ENCODE measurements at places on chromosomes 11 and 22. TPM values are rescaled to one million over a fixed set of nuclear protein-coding genes. Genes with fewer than 3 reads are reported as not detected.

DNA sequence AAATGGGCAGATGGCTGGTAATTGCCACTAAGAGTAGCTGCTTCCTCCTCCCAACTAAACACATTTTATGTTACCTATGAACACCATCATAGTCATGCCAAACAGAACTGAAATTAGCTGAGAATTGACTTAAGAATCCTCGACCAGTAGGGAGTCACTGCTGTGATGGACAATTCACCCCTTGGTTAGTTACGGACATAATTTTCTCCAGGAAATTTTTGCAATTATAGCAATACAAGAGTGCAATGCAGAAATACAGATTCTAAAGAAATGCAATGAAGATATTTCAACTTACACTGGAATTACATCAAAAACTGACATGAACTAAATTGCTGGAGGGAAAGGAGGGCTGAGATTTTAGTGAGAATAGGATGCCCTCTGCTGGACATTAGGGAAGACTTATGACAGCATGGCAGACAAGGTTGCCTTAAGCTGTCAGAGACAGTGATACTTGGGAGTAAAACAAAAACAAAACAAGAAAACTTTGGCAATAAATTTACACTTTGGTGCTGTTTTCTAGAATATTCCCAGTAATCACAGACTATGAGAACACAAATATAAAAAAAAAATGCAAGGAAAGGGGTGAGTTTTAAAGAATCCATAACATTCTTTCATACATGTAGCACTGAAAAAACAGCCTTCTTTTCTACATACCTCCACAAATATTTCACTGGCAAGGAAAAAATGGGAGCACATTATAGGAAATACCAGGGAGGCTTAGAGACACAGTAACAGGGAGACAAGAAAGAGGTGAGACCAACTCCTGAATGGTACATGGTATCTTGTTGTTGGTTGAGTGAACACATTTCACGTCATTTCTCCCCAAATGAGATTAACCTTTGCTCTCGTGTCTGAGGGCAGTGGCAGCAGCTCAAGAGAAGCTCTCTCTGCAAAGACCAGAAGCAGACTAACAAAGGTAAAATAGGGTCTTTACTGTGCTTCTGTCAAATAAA lies 11.2 kb upstream of the PPP2R1B start:
- H3K4me3 ChIP-seq, result no peak overlapping the region
- no peak for DNase-seq
- H3K4me1 ChIP-seq, result peaks cover 33% of the 10 kb centered on the region
- no peak overlapping the region for H3K27ac ChIP-seq
- H3K36me3 ChIP-seq, result no peaks in the 10 kb centered on the region

Gene IGF2
- 99.9 TPM for total RNA-seq

- no peaks in the 10 kb centered on the region for H3K36me3 ChIP-seq
- no peak overlapping the region for H3K4me3 ChIP-seq
- no peak overlapping the region for H3K27ac ChIP-seq
- H3K27me3 ChIP-seq, result no peaks in the 10 kb centered on the region
- no peaks in the 10 kb centered on the region for H3K4me1 ChIP-seq
Observed at GRCh38 chr11:4455419-4455818, 6.3 kb downstream of the OR52K2 start.

DNA sequence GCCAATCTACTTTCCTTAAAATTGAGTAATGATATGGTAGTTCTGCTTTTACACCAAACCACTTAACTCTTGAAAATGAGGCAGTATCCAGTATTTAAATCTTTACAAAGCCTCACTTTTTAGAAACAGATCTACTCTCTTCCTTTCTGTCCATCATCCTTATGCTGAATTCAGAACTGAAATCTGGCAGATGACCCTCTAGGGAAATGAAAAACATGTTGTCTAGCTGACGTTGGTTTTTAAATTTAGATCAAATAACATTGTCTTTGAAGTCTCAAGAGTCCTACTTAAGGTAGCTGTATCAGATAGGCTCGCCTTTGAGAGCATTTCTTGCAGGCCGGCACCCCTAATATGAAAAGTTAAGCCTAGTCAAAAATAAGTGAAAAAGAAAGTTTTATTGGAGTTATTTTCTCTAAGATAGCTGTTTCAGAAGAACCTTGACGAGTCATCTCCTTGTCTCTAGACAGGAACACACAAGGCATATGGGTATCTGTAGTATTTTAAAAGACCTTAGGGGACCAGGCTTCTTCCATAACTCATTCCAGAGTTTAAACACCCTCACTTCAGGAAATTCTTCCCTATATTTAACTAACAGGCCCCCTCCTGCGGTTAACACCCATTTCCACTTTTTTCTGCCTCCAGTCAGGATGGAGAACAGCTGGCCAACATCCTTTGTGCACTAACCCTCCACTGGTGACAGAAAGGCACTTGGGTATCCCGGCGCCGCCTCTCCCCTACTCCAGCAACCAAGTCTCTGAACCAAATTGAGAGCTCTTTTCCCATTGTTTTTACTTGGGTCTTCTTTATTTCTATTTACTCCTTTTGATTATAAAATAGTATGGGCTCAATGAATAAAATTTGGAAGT lies 81.2 kb downstream of the WNT11 start:
- DNase-seq, result no peak
- H3K27ac ChIP-seq, result no peak overlapping the region
- H3K36me3 ChIP-seq, result no peaks in the 10 kb centered on the region
- no peaks in the 10 kb centered on the region for H3K27me3 ChIP-seq
- H3K4me1 ChIP-seq, result no peaks in the 10 kb centered on the region

DNA sequence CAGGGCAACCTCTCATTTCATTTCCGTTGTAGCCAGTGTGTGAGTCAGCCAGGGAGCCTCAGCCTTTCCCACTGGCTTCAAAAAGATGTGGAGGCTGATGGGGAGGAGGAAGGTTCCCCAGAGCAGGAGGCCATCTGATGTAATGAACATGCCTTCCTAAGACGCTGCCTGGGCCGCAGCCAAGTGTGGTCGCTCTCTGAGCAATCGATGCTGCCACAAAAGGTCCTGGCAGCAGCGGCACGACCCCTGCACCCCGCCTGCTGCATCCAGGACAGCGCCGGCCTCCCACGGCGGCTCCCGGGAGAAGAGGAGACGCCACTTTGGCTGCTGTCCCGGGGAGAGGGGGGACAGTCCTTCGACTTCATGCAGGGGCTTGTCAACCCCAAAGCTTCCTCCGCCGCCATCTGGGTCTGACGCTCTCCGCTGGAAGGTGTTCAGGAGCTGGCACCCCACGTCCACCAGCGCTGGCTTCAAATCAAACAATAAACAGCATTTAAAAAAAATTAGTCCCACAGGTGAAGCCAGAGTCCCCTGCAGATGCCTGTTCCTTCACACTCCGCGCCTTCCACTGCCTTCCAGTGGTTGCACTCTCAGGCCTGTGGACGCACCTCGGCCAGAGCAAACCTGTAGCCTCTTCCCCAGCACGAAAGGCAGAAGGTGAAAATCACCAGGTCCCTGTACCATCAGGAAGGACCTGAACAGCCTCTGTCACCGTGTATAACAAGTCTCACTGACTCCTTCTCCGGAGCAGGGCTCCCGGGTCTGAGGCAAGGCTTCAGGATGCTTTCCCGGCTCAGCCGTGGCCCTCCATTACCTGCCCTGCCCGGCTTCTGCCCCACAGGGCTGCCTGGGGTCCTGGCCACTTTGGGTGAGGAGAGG lies 930.7 kb downstream of the BRD1 start:
- no peaks in the 10 kb centered on the region for H3K36me3 ChIP-seq
- no peaks in the 10 kb centered on the region for H3K4me1 ChIP-seq
- H3K4me3 ChIP-seq, result no peak overlapping the region
- H3K27ac ChIP-seq, result no peak overlapping the region
- no peaks in the 10 kb centered on the region for H3K27me3 ChIP-seq

DNA sequence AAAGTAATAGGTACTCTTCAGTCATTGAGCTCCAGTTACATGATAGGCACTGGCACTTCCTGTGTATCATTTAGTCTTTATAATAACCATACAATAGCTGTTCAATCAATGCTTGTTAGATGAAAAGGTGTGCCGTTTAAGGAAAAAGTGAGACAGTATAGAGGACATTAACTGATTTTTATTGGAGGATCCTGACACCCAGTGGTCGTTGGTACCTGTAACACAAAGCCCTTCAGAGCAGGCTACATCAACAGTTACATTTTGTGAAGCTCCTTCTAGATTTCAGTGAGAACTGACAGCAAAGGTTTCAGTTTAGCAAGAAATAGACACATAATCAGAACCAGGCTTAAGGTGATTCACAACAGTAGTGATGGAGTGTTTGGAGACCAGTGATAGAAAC lies 44.2 kb downstream of the CCDC81 start:
- no peaks in the 10 kb centered on the region for H3K36me3 ChIP-seq
- DNase-seq, result no peak

DNA sequence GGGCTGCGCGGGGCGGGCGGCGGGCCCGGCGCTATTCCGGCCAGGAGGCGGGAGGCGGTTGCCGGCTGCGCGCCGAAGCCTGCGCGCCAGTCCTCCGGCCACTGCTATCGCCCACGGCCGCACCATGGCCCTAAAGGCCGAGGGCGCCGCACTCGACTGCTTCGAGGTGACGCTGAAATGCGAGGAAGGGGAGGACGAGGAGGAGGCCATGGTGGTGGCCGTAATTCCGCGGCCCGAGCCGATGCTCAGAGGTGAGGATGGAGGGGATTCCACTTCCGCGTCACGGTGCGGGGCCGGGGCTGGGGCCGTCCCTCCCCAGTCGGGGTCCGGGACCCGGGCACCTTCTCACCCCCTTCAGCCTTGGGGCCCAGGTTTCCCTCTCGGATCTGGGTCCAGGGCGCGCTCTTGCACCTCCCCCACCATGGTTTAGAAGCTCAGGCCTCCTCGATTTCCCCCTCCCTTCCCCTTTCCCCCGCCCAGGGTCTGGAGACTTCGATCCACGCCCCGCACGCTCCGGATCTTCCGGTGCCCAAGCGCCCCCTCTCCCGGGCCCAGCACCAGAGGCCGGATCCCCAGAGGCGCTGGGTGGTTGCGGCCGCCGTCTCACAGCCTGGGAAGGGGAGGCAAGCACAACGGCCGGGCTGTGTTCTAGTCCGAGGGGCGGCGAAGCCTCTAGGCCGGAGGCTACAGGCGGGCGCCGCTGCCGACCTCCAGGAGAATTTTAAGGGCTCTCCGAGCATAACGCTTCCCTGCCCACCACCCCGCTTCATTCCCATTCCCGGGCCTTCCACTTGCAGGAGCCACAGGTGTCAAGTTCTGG lies 517 bp downstream of the SPINDOC start:
- no peaks in the 10 kb centered on the region for H3K4me1 ChIP-seq
- peak; percentile 23 for DNase-seq
- H3K36me3 ChIP-seq, result no peaks in the 10 kb centered on the region

Gene RAB38
- 0.82 TPM for total RNA-seq

Gene YPEL4
- total RNA-seq, result 0.25 TPM

Gene FOLR1
- total RNA-seq, result 3.5 TPM

- no peaks in the 10 kb centered on the region for H3K27me3 ChIP-seq
- DNase-seq, result peak; percentile 38
- no peak overlapping the region for H3K4me3 ChIP-seq
- no peak overlapping the region for H3K27ac ChIP-seq
Observed at GRCh38 chr11:2100361-2101170, 38.6 kb downstream of the IGF2 start.

Gene OR5T3
- not detected for total RNA-seq

- H3K27me3 ChIP-seq, result no peaks in the 10 kb centered on the region
- H3K4me3 ChIP-seq, result no peak overlapping the region
- no peak for DNase-seq
- H3K36me3 ChIP-seq, result peaks cover 7% of the 10 kb centered on the region
- no peak overlapping the region for H3K27ac ChIP-seq
Observed at GRCh38 chr11:10524471-10524870, 16.5 kb downstream of the RNF141 start.

Data from pancreas (tissue), 10 donors.